ENCODE measurements at places on chromosomes 7 and 10.

GRCh38 chr7:137289101-137289500 is 54.4 kb downstream of the PTN start:
- no peak for DNase-seq

- DNase-seq, result no peak
Measured at GRCh38 chr10:127356360-127356759, 160.0 kb upstream of the INSYN2A start.

DNA sequence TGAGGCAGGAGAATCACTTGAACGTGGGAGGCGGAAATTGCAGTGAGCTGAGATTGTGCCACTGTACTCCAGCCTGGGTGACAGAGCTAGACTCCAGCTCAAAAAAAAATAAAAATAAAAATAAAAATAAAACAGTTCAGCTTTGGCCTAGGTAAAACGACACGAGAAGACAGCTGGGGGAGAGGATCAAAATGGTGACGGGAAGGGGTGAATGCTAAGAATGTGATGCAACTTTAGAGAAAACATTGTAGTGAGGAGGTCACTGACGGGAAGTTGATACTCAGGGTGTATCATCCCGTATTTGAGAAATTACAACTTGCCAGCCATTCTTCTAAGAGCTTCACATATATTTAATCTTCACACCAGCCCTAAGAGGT is 1.1 kb downstream of the NDST2 start:
- no peak for DNase-seq

DNA sequence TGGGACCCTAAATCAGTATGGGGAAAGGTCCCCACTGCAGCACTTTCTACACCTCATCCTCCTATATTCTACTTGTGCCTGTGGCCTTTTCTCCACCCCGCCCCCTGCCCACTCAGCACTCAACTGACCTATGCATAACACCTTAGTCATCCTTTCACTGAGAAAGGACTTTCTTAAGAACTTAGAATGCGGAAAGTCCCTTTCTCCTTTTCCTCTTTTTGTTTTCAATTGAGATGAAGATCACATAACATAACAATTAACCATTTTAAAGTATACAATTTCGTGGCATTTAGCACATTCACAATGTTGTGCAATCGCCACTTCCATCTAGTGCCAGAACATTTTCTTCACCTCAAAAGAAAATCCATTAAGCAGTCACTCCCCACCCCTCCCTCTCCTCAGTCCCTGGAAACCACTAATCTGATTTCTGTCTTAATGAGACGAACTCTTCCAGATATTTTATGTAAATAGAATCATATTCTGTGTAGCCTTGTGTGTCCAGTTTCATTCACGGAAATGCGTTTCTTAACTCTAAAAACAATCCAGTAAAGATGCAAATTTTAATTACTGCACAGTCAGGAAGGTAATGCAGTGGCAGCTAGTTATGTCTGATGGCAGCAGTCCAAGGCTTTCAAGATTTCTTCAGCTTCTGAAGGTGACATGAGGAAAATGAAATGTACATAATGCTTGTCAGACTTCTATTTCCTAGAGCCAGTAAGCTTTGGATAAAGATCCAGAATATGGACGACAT is 41.7 kb downstream of the FAS start:
- DNase-seq, result no peak

- DNase-seq, result no peak
Measured at GRCh38 chr7:34011696-34012095, 106.4 kb downstream of the BMPER start.

All from activated naive CD4-positive, alpha-beta T cell (primary cell).